ENCODE measurements at places on chromosomes 5 and 9.

- DNase-seq: no peak
These were observed 193.1 kb downstream of the DCP2 start for GRCh38 chr5:113169720-113170119.

DNA sequence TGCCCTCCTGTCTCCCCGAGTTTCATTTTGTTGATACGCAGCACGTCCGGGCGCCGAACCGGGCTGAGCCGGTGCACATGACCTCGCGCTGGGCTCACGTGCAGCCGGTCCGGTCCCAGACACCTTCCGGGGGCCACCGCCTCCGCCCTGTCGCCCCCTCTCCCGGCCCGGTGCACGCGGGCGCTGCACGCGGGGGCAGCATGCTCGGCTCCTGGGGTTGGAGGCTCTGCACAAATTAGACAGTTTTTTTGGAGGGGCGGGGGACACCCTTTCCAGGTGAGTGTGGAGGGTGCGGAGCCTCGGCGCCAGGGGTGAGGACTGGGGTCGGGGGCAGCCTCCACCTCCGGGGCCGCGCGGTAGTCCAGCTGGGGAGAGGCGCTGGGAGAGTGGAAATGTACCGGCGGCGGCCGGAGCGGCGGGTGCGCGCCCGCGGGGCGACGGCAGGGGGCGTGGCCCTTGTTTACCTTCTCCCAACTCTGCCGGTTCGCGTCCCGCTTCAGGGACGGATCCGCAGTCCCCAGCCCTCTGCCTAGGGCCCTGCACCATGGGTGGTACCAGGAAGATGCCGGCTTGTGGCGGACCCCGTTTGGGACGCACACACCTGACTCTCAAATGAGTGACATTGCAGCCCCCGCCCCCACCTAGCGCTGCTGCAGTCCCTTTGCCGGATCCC is 1.1 kb downstream of the JADE2 start:
- DNase-seq: peak; percentile 70

- DNase-seq: peak; percentile 69
These were observed 271.5 kb downstream of the ARRDC3 start for GRCh38 chr5:91111473-91112238.

DNA sequence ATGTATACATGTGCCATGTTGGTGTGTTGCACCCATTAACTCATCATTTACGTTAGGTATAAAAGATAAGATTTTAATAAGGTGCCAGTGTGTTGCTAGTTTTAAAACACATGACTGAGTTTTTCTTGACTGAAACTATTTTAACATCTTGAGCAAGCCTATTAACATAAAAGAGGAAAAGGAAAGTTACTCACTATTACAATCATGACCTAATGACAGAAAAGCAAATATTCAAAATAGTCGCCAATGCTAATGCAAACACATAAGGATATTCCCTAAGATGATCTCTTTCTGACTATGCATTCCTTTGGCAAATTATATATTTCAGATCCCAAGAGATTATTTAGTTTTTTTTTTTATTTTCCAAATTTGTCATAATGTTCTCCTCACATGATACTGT is 5.8 kb upstream of the OR13C2 start:
- no peak for DNase-seq

DNA sequence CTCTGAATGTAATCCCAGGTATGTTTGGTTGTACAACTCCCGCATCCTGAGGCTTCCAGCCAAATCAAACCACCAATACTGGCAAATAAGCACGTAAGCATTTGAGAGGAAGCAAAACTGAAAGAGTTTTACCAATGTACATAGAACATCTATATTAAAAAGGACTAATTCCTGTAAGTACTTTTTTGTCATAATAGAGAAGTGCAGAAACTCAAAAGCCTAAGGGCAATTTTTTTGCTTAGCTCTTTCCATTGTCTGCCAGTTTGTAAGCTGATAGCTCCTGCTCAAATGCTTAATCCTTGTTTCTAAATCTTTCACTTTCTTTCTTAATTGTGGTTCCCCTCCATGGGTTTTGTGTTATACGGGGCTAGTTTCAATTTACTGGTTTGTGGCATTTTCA is 1151.8 kb downstream of the CDH12 start:
- DNase-seq: no peak

DNA sequence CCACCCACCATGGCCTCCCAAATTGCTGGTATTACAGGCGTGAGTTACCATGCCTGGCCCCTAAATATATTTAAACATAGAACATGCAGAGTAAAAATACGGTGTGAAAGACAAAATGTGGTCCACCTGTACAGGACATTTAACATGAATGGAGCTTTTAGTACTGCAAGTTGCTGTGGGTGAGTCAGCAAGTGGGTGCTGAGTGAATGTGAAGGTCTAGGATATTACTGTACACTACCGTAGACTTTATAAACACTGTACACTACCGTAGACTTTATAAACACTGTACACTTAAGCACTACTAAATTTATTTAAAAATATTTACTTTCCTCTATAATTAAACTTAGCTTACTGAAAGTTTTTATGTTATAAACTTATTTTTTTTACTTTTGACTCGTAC is 317.8 kb downstream of the PRDM9 start:
- DNase-seq: no peak
